ENCODE measurements at places on chromosomes 6 and 20. TPM values are rescaled to one million over a fixed set of nuclear protein-coding genes. Genes with fewer than 3 reads are reported as not detected.

DNA sequence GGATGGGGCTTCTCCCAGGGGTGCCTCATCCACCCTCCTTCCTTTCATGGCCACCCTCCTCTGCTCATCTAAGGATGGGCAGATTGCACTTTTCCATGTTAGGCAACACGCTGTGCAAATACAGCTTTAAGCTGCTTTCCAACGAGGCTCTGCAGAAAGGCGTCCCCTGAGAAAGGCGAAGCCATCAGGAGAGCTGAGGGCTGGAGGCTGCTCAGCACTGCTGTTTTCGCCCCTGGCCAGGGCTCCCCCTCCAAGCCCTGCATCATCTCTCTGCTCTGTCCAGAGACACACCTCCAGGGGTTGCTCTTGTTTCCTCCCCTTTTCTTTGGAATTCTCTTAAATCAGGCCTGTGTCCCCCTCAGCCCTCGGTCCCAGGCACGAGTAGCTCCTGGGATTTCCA is 526.1 kb downstream of the CDH26 start:
- H3K36me3 ChIP-seq: no peaks in the 10 kb centered on the region
- no peaks in the 10 kb centered on the region for H3K27me3 ChIP-seq
- no peaks in the 10 kb centered on the region for H3K4me1 ChIP-seq

DNA sequence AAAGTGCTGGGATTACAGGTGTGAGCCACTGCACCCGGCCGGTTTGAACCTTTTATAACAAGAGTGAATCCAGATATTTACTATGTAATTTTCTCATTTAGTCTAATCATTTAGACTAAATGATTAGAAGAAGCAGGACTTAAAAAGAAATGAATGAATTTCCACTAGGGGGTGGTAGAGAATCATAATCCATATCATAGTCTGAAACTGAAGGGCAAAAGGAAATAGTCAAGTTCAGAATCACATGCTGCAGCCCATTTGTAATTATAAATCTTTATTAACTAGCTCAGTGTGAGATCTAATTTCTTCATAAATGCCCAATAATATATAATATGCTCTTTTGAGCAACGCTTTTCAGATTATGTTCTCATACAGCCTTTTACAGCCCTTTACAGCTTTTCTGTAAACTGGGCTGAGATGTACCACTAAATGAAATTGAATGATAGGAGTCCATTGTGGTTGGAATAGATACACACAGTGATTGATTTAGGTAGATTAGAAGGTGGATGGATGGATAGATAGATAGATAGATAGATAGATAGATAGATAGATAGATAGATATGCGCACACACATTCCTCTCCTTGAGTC is 31.8 kb downstream of the PSMB9 start:
- DNase-seq: peak; percentile 81
- H3K27ac ChIP-seq: no peak overlapping the region
- no peaks in the 10 kb centered on the region for H3K36me3 ChIP-seq
- H3K27me3 ChIP-seq: peaks cover 19% of the 10 kb centered on the region

DNA sequence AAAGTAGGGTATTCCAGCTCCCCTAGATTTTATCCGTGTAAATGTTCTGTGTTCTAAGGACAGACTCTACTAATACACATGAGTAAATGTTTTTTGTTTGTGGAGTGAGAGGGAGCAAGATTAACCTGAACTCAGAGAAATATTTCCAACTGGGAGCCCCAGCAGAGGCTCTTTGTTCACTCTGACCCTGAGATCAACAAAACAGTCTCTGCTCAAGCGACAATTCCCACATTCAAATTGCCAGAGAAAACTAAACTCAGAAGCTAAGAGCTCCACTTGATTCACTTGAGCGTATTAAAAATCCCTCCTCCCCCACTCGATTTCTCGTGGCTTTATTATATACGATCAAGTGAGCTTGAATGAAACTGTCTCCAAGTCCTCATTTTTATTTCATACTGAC is 413.9 kb upstream of the JARID2 start:
- H3K27me3 ChIP-seq: no peaks in the 10 kb centered on the region
- no peak overlapping the region for H3K27ac ChIP-seq
- H3K4me1 ChIP-seq: peaks cover 14% of the 10 kb centered on the region

DNA sequence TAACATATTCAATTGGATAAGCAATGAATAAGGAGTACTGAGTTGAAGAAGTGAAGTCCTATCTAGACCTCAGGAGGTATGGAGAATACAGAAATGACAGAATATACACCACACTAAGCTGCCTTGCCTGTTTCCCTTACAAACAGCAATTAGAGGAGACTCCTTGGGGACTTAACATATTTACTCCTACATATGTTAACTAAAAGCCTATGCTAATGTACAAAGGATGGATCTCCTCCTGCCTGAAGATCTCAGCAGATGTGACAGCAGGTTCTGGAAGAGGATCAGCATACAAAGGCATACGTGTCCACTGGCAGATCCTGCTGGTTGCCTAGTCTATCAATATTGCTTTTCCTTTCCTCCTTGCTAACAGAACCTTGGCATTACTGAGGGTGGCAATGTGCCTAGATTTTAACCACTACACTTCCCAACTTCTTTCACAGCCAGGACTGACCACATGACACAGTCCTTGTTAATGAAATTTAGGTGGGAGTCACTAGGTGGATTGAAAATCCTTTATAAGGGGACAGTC is 29.6 kb downstream of the PRKN start:
- H3K4me1 ChIP-seq: no peaks in the 10 kb centered on the region
- no peaks in the 10 kb centered on the region for H3K36me3 ChIP-seq
- H3K4me3 ChIP-seq: no peak overlapping the region
- H3K27ac ChIP-seq: no peak overlapping the region
- DNase-seq: no peak
- no peaks in the 10 kb centered on the region for H3K27me3 ChIP-seq

- no peak for DNase-seq
- H3K27me3 ChIP-seq: no peaks in the 10 kb centered on the region
- H3K4me1 ChIP-seq: no peaks in the 10 kb centered on the region
Observed at GRCh38 chr20:53809217-53809616, 215.6 kb upstream of the ZNF217 start.

DNA sequence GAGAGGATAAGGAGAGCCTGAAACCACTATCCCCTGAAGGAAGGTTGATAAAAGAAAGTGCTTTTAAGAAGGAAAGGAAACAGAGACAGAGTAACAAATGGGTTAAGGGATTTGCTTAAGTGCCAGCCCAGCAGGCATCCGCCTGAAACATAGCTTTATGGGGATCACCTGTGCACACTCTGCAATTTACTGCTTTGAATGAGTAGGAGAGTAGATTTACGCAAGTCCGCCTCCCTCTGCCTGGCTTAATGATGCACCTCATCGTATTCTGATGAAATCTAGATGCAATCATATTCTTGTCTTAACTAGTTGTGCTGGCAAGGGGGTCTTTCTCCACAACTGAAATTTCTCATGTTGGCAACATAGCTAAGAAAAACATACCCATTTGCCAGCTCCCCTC is 101.1 kb upstream of the ID4 start:
- no peak for DNase-seq
- no peak overlapping the region for H3K27ac ChIP-seq
- no peaks in the 10 kb centered on the region for H3K36me3 ChIP-seq

GRCh38 chr6:48986845-48987244 is 476.2 kb downstream of the MMUT start:
- no peak overlapping the region for H3K4me3 ChIP-seq
- H3K27ac ChIP-seq: no peak overlapping the region
- H3K27me3 ChIP-seq: no peaks in the 10 kb centered on the region
- no peaks in the 10 kb centered on the region for H3K4me1 ChIP-seq

DNA sequence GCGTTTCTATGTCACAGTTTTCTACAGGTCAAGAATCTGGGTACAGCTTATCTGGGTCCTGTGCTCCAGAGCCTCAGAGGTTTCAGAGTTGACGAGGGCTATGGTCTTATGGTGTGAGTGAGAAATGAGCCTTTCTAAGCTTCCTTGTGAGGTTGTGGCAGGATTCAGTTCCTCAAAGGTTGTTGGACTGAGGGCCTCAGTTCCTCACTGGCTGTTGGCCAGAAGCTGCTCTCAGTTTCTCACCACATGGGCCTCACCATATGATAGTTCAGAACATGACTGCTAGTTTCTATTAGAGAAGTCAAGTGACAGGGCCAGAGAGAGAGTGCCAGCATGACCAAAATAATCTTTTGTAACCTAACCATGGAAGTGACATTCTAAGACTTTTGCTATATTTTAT is 96.1 kb downstream of the NUS1 start:
- DNase-seq: no peak
- H3K27ac ChIP-seq: no peak overlapping the region
- no peaks in the 10 kb centered on the region for H3K27me3 ChIP-seq
- H3K4me3 ChIP-seq: no peak overlapping the region
- H3K4me1 ChIP-seq: no peaks in the 10 kb centered on the region

- no peaks in the 10 kb centered on the region for H3K36me3 ChIP-seq
- H3K27ac ChIP-seq: no peak overlapping the region
- no peaks in the 10 kb centered on the region for H3K27me3 ChIP-seq
- H3K4me3 ChIP-seq: no peak overlapping the region
- H3K4me1 ChIP-seq: no peaks in the 10 kb centered on the region
Observed at GRCh38 chr6:88566746-88567534, 396.5 kb downstream of the RNGTT start.

The CD24 gene
- 93.5 TPM for polyA plus RNA-seq

The SDC4 gene
- polyA plus RNA-seq: 31.5 TPM

The CDH22 gene
- 0.84 TPM for polyA plus RNA-seq

The HLA-F gene
- polyA plus RNA-seq: 244 TPM

The RWDD1 gene
- 36.9 TPM for polyA plus RNA-seq

The ULBP2 gene
- 0.10 TPM for polyA plus RNA-seq

The SPAG4 gene
- 2.8 TPM for polyA plus RNA-seq

The NHLRC1 gene
- 5.2 TPM for polyA plus RNA-seq
